ENCODE measurements at places on chromosomes 2 and 18. TPM values are rescaled to one million over a fixed set of nuclear protein-coding genes. Genes with fewer than 3 reads are reported as not detected.
A peak's percentile ranks its signal among the peaks of the same experiment; 100 is the strongest.

The CYBRD1 gene
- 14.6 TPM for total RNA-seq

DNA sequence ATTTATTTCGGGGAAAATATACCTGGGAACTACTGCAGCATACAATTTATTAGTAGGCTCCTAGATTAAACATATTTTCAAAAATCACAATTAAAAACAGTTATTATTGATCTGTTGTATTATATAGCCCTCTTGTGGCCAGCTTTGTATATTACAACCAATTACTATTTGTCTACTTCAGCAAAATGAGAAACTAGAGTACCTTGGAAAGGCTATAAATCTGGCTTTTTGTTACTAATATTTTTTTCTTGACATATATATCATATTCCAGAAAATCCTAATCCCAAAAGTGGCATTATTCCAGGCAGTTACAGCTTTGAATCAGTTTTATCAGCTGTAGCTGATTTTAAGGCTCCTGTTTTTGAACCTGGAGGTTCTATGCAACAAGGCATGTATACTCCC lies 101.2 kb downstream of the UBR3 start:
- peak; percentile 76 for DNase-seq

The EML6 gene
- total RNA-seq, result 0.20 TPM

GRCh38 chr2:158777077-158777476 lies 18.0 kb upstream of the DAPL1 start:
- DNase-seq, result no peak

DNA sequence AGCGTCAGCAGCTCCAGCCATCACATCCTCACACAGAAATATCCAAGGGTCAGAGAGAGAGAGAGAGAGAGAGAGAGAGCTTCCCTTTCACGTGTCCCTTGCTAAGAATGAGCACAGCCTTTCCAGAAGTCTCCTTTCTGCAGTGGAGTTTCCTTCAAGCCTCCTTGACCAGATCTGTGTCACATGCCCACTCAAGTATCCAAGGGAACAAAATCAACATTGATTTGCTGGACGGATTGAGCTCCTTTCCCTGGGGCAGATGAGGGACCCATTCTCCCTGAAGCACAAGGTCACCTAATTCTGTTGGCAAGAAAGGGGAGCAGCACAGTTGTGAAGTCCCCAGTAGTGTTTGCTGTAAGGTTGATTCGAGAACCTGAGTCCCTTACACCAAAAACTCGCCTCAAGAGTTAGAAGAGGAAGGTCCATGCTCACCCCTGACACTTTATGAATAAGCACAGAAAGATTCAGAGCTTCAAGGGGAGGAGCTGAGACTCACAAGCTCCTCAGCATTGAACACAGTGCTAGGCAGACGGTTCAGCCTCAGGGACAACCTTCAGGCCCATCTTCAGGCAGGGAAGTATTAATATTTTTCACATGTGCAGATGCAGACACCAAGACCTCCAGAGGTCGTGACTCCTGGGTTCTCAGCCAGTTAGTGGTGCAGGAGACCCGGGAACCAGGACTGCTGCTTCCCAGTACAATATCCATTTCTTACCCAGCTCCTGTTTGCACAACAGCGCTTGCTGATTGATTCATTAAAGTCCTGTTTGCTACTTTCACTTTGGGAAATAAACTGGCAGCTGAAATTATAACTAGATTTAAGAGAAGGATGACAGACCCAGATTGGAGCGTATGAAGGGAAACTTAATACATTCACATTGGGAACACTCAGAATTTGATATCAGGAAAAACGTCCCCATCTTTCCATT lies 38.2 kb upstream of the MARCO start:
- DNase-seq, result no peak

GRCh38 chr2:104861351-104862057 lies 7.6 kb downstream of the POU3F3 start:
- DNase-seq, result no peak

The PLEK gene
- under 0.01 TPM for total RNA-seq

All from lung microvascular endothelial cell (primary cell).